Left lung (tissue), 14 donors: ENCODE measurements at places on chromosomes 13 and 19.

GRCh38 chr13:22848539-22849052 lies 332.2 kb upstream of the SGCG start:
- H3K36me3 ChIP-seq = no peaks in the 10 kb centered on the region
- no peak overlapping the region for H3K27ac ChIP-seq
- no peaks in the 10 kb centered on the region for H3K4me1 ChIP-seq
- H3K4me3 ChIP-seq = no peak overlapping the region

DNA sequence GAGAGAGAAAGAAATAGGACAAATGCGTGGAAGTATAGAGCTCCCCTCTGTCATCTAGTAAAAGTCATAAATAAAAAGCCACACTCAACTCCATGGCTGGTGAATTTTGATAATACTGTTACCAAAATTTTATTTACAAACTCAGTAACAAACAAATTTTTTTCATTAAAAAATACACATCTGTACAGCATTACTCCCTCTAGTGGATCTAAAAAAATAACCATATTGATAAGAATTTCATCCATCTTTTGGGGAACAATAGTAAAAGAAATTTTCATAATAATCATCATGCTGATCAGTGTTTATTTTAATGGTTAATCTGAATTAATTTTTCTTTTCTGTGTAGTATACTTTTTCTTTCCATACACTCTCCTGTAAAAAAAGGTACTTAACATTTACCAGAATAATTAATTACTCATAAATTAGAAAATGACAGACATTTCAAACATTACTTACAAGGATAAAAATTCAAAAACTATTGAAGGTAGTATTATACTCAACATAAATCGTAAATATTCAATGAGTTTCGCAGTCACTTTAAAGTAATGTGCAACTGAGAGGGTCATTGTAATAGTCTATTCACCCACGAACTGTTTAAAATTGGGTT lies 173.5 kb upstream of the LSM14A start:
- no peaks in the 10 kb centered on the region for H3K4me1 ChIP-seq
- H3K4me3 ChIP-seq = no peak overlapping the region
- H3K36me3 ChIP-seq = no peaks in the 10 kb centered on the region
- peak; percentile 5 for DNase-seq
- no peak overlapping the region for H3K27ac ChIP-seq

- H3K4me1 ChIP-seq = no peaks in the 10 kb centered on the region
- H3K27ac ChIP-seq = no peak overlapping the region
- H3K4me3 ChIP-seq = no peak overlapping the region
- H3K36me3 ChIP-seq = no peaks in the 10 kb centered on the region
- no peak for DNase-seq
- H3K27me3 ChIP-seq = no peaks in the 10 kb centered on the region
Measured at GRCh38 chr13:98267080-98267912, 90.2 kb upstream of the RNF113B start.

DNA sequence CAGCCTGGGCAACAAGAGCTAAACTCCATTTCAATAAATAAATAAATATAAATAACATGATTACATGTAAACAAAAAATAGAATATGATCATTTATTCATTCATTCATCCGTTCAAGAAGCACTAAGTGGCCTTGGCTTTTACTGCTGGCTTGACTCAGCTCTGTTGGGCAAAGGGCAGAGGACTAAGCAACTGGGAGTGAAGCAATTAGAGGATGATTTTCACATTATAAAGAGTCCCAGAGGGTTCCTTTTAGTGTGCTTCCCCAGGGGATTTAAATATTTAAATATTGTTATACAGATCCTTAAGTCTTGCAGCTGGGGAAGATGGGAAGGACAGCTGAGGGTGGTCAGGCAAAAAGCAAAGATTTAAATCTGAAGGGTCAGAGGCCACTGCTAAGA lies 34.9 kb upstream of the FLT1 start:
- H3K4me1 ChIP-seq = peaks cover 8% of the 10 kb centered on the region
- H3K4me3 ChIP-seq = no peak overlapping the region
- H3K36me3 ChIP-seq = no peaks in the 10 kb centered on the region
- no peak for DNase-seq
- H3K27ac ChIP-seq = no peak overlapping the region
- H3K27me3 ChIP-seq = peaks cover 68% of the 10 kb centered on the region

DNA sequence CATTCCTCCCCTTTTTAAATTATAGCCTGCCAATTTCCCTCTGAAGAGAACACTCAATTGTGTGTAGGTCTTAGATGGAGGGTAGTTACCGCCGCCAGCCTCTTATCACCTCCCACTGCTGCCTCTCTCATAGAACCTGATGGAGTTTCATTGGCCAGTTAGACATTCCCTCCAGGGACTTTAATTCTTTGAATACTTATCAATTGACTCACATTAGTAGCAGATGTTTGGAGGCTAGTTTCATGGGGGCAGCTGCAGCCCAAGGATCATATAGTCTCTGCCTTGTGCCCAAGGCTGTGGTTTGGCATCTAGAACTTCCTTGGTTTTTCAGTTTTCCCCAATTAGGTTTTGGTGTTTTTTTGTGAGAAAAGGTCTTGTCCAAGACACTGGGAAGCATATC lies 318.9 kb upstream of the HTR2A start:
- H3K4me1 ChIP-seq = no peaks in the 10 kb centered on the region
- H3K36me3 ChIP-seq = no peaks in the 10 kb centered on the region
- H3K4me3 ChIP-seq = no peak overlapping the region
- H3K27ac ChIP-seq = no peak overlapping the region
- no peak for DNase-seq
- no peaks in the 10 kb centered on the region for H3K27me3 ChIP-seq

DNA sequence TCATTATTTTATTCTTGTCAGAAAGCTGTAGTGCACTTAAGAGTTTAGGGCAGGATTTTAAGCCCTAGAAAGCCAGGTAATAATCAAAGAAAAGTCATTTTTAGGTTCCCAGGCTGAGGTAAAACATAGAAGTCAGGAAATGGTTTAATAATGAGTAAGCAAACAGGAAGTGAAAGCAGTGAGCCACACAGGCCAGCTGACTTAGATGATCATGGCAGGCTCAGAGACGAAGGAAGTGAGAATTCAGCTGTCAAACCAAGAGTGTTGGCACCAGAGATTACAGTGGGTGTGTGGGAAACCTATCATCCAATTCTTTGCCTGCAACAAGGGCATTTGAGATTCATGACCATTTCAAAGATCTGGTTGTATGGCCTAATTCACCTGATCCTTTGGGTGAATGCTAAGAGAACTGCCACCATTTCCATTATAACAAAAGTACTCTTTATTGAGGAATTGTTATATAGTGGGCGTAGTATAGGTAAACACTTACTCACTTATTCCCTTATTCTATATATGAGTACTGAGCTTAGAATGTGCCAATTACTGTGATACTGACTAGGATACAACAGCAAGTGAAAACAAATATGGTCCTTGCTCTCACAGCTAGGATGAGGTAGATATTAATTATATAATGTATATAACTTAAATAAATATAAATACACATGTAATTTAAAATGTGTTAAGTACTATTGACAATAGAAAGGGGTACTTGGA lies 103.7 kb upstream of the EDNRB start:
- DNase-seq = no peak
- H3K27me3 ChIP-seq = no peaks in the 10 kb centered on the region
- no peak overlapping the region for H3K4me3 ChIP-seq
- no peaks in the 10 kb centered on the region for H3K4me1 ChIP-seq
- no peak overlapping the region for H3K27ac ChIP-seq
- H3K36me3 ChIP-seq = no peaks in the 10 kb centered on the region

DNA sequence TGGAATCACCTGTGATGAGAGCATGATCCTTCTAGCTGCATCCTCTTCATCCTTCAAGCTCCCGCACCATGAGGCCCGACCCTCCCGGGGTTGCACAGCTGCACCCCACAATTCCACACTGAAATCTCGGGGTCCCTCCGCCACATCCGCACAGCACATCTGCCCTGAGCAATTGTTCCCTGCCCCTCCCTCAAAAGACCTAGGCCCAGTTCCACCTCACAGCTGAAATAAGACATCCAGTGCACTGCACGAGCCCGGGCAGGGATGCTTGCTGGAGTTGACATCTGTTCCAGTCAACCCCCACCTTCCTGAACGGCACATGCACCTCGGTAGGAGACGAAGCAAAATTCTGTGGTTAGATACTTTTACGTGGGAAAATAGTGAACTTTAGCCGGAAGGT lies 14.7 kb upstream of the SOX1 start:
- peaks cover 6% of the 10 kb centered on the region for H3K4me1 ChIP-seq
- no peak overlapping the region for H3K27ac ChIP-seq
- no peak for DNase-seq
- no peak overlapping the region for H3K4me3 ChIP-seq
- peaks cover 100% of the 10 kb centered on the region for H3K27me3 ChIP-seq
- no peaks in the 10 kb centered on the region for H3K36me3 ChIP-seq

- peak overlapping the region; percentile 87 for H3K27ac ChIP-seq
- H3K36me3 ChIP-seq = no peaks in the 10 kb centered on the region
- H3K27me3 ChIP-seq = no peaks in the 10 kb centered on the region
- DNase-seq = peak; percentile 88
Measured at GRCh38 chr19:10748927-10749434, 31.1 kb downstream of the DNM2 start.

GRCh38 chr19:33412601-33413425 lies 39.3 kb downstream of the CEBPG start:
- no peak for DNase-seq
- peaks cover 22% of the 10 kb centered on the region for H3K36me3 ChIP-seq
- no peaks in the 10 kb centered on the region for H3K27me3 ChIP-seq
- no peaks in the 10 kb centered on the region for H3K4me1 ChIP-seq
- H3K27ac ChIP-seq = no peak overlapping the region

- no peak overlapping the region for H3K4me3 ChIP-seq
- no peaks in the 10 kb centered on the region for H3K36me3 ChIP-seq
- peak; percentile 36 for DNase-seq
- no peak overlapping the region for H3K27ac ChIP-seq
- H3K27me3 ChIP-seq = no peaks in the 10 kb centered on the region
- no peaks in the 10 kb centered on the region for H3K4me1 ChIP-seq
Measured at GRCh38 chr13:24313439-24313838, 4.1 kb downstream of the C1QTNF9 start.
